ENCODE measurements at places on chromosomes 5 and 9.
A peak's percentile ranks its signal among the peaks of the same experiment; 100 is the strongest.

DNA sequence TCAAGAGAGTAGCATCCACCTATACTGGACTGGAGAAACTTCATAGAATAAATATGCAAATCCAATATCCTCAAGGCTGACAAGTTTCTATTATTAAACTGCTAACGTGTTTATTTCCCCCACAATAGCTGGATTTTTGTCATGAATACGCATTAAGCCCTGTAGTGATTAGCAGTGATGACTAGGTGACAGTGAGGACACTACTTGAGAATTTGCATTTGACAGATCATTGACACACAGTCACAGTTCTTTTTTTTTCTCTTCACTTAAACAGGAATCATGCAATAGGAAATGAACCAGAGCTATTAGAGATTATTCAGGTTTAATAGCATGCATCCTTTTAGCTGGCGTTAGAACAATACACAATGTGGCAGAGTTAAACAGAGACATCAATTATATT, 35.3 kb downstream of the MPDZ start:
- DNase-seq = no peak

GRCh38 chr9:34170237-34170991, 8.4 kb upstream of the UBAP1 start:
- DNase-seq = no peak

- DNase-seq = no peak
These were observed 16.8 kb downstream of the ANKH start for GRCh38 chr5:14854799-14855198.

- no peak for DNase-seq
These were observed 228.7 kb downstream of the NTRK2 start for GRCh38 chr9:84898188-84898587.

DNA sequence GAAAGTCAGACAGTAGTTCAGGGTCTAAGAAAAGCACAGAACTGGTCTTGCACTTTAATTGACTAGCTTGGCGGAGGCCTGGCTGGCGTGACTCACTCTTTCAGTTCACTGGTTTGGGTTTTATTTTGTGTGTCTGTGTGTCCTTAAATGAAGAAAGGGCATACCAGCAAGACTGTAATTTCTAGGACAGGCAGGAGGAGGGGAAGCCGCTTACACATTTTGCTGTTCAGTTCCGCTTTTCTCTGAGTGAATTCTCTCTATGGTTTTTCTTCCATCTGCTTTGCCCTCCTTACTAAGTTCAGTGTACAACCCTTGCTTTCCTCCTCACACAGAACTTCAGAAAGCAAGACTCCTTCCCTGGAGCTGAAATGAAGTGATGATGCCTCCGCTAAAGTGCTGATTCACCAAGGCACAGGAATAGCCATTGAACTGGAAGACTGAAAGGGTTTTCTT, 150.8 kb downstream of the MEF2C start:
- DNase-seq = peak; percentile 98

DNA sequence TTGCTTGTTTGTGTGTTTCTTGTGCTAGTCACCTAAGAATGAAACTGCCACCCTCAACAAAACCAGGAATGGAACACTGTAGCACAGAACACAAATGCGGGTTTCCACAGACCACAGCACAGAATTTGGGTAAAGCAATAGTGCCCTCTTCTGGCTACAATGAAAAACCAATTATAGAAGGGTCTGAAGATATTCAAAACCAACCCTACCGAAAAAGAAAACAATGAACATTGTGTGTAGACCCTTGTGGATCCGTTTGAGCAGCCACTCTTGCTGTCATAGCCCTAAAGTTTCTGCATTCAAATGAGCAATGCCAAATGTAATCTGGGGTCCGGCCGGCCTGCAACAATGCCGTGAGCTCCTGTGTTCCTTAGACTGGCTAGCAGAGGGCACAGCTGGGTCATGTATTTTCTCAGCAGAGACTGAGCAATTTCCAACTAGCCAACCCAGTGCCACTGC, 8.3 kb upstream of the ENC1 start:
- DNase-seq = peak; percentile 64

DNA sequence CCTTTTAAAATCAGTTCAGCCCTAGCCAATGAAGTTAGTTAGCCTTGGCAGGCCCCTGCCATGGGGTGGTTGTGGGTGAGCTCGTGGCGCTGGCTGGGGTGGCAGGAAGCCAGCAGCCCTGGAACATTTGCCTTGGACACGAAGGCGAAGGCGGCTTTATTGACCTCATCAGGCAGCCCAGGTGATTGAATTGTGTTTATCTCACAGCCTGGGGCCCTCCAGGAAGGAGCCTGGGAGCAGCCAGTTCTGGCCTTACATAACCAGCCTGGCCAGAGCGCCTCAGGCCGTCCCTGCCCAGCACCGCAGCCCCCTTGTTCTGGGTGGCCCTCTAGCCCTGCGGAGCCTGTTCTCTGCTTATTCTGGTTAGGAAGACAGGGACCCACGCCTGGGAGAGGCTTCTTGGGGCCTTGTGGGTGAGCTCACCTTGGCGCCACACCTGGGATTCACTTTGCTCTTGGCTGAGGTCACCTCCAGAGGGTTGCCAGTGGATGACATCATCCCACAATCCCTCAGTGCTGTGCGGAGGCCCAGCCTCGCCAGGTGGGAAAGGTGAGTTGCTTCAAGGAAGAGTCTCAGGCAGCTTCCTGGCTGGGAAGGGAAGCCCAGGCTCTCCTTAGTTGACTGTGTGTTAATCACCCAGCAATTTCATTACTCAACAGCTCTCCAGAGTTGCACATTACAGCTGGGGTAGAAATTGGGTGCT, 54.4 kb upstream of the RPL26L1 start:
- DNase-seq = no peak

GRCh38 chr5:131661933-131662332, 26.9 kb upstream of the RAPGEF6 start:
- DNase-seq = no peak

DNA sequence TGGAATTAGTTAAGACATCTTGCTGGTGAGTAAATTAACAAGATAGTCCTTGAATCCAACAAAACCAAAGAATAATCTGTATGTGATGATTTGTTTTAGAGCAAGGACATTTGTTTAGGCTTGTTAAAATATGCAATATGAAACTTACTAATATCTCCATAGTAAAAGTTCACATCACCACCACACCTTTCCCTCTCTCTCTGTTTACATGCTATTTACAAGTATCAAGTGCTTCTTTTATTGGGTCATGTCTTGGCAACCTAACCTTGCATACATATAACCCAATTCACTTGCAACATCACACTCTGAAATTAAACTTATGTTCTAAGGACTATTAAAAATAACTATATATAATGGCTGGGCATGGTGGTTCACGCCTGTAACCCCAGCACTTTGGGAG, 161.3 kb downstream of the CCDC192 start:
- no peak for DNase-seq

GRCh38 chr9:135848341-135849047, 58.9 kb downstream of the CAMSAP1 start:
- no peak for DNase-seq

DNA sequence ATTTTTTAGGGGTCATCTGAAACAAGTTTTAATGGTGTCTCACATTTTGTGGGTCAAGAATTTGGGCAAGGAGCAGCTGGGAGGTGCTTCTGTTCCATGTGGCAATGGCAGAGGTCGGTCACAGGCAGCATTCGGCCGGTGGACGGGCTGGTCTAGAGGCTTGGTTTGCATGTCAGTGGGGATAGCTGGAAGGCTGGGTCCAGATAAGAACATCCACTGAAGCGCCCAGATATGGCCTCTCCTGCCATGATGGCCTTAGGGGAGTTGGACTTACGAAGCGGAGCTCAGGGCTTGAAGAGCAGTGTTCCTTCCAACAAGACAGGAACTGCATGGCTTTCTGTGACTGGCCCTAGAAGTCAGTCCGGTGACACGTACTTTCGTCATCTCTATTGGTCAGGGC, 30.3 kb downstream of the LHFPL2 start:
- DNase-seq = no peak

GRCh38 chr5:156218367-156219158, 108.4 kb upstream of the SGCD start:
- DNase-seq = no peak
